Caki2 (cell line): ENCODE measurements at places on chromosomes 7 and 10.

GRCh38 chr7:113247198-113247597 is 128.8 kb upstream of the SMIM30 start:
- DNase-seq: no peak

- no peak for DNase-seq
Measured at GRCh38 chr7:51256209-51256781, 60.3 kb downstream of the COBL start.

- no peak for DNase-seq
Measured at GRCh38 chr10:47421057-47421952, 37.2 kb upstream of the ZNF488 start.

GRCh38 chr7:131655866-131656265 is 99.4 kb upstream of the PODXL start:
- no peak for DNase-seq

- DNase-seq: peak; percentile 48
Measured at GRCh38 chr10:101588879-101589278, 758 bp downstream of the DPCD start.

- no peak for DNase-seq
Measured at GRCh38 chr10:50740293-50740648, 535 bp downstream of the ASAH2B start.

DNA sequence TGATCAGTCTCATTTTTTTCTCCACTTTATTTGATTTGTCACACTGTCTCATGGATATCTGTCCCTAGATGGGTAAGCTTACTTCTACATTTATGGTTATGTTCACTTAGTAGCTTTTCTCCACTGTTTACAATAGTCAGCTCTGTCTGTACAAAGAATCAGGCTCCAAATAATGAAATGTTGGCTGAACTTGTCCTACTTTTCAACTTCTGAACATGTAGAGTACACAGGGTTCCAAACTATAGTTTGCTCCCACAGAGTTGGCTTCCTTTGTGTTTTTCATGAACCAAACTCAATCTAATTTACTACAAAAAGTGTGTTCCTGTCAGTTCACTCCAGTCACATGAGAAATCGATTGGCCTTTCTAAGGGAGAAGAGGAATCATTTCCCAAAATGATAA is 175.0 kb downstream of the CCDC71L start:
- no peak for DNase-seq

DNA sequence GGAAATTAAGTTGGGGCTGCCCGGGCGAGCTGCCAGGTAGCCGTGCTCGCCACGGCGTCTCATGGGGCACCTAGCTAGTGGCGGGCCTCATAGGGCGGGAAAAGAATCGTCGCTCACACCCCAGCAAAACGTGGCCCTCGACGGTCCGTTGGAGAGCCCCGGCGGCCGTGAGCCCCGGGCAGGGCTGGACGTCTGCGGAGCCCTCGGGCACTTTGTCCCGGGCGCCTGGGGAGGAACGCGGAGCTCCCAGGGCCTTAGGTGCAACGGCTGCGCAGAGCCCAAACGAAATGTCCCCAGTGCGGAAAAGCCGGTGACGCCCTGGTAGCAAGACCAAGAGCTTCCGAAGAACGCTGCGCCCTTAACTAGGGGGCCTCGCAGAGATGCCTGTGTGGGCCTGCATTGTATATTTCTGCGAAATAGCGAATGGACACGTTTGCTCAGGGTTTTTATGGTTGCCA is 866 bp upstream of the SFMBT2 start:
- DNase-seq: no peak

DNA sequence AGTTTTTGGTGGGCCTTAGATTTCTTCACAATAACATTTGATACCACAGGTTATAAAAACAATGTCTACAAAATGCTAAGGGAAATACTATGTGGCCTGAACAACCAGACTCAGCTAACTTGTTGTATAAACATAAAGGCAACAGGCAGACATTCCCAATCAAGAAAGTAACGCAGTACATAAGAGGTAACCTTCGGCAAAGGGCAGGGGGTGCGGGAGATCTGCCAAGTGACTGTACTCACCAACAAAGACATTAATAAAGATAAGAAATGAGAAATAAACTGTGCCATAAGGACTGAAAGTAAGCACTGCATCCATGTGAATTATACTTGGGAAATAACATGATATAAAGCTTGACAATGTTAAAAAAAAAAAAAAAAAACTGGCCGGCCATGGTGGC is 15.4 kb downstream of the NSUN6 start:
- no peak for DNase-seq

DNA sequence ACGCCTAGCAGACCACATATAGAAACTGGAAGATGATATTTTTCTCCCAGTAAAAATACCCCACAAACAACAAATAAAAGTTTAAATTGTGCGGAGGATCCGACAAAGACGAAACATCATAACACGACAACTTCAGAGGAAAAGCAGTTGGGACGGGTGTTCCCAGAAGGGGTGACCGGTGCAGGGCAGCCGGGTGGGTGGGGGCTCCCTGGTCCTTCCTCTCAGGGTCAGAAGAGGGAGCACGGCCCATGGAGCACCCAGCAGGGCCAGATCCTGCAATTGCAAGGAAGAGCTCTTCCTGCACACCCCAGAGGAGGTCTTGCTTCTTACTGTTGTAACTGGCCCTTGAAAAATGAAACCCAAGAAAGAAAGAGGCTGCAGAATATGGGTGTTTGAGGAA is 608.5 kb upstream of the MKI67 start:
- DNase-seq: no peak

- peak; percentile 47 for DNase-seq
Measured at GRCh38 chr7:36127075-36127740, 25.8 kb upstream of the EEPD1 start.

DNA sequence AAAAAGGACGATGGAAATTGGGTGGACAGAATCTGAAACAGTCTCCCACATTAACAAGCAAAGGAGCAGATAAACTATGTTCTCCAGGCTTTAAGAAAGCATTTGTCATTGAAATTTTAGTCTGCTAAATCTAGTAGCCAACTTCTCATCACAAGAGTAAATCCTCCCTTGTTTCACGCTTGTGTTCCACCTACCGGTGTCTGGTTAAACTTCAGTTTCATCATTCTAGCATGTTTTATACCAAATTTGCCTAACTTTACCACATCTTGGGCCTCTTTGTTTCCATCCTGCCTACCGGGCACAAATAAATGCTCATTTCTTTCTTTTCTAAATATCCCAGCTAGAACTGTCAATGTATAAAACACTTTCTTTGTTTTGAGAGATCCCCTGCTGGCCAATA is 5.8 kb downstream of the LIPA start:
- DNase-seq: no peak

GRCh38 chr10:122554131-122555036 is 6.2 kb upstream of the DMBT1 start:
- DNase-seq: no peak

- peak; percentile 86 for DNase-seq
Measured at GRCh38 chr10:30002426-30003266, 56.7 kb downstream of the JCAD start.

GRCh38 chr10:52807803-52808202 is 35.2 kb upstream of the MBL2 start:
- no peak for DNase-seq

- no peak for DNase-seq
Measured at GRCh38 chr10:110433740-110434139, 64.0 kb upstream of the DUSP5 start.

GRCh38 chr7:124027236-124027635 is 5.6 kb downstream of the TMEM229A start:
- DNase-seq: no peak

DNA sequence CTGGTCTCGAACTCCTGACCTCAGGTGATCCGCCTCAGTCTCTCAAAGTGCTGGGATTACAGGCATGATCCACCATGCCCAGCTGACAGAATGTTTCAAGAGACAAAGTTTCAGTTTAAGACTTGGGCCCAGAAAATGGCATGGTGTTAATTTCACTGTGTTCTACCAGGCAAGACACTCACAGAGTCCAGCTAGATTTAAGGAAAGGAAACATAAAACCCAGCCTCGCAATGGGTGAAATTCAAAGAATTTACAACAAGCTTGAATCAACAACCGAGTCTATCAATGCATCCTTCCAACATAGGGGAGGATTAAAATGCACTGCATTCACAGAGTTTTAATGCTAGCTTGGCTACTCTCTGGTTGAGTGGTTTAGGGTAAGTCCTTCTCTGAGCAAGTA is 764.0 kb downstream of the XPNPEP1 start:
- no peak for DNase-seq

- DNase-seq: no peak
Measured at GRCh38 chr7:1357601-1358271, 101.5 kb downstream of the MICALL2 start.

DNA sequence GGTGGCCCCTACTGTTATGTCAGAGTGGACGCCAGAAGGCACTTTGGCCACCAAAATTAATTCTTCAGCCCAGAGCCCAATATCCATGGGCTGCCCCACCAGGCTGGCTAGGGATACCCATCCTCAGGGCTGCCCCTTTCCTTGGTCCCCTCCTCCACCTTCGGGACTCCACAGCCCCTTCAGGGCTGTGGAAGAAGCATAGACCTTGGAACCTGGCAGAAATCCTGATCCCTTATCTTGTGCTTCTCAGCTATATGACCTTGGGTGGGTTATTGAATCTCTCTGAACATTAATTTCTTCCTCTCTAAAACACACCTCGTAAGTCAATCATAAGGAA is 499 bp upstream of the TMUB1 start:
- DNase-seq: no peak

DNA sequence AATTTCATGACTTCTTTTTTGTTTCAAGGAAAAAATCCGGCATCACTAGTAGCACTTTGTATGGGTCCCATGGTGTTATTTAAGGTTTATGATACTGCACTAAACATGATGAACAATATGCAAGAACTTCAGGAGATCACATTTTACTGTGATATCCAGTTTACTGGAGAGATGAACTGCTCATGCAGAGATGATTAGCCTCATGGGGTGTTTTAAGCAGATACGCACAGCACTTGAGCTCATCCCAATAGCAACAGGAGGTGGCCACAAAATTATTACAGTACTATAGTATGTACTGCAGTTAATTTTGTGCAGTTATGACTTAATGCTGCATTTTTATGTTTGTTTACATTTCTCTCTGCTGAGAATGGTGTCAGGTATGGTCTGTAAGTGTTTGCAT is 303.7 kb upstream of the PCDH15 start:
- DNase-seq: no peak

- DNase-seq: no peak
Measured at GRCh38 chr7:132176719-132177118, 399.6 kb downstream of the PLXNA4 start.

DNA sequence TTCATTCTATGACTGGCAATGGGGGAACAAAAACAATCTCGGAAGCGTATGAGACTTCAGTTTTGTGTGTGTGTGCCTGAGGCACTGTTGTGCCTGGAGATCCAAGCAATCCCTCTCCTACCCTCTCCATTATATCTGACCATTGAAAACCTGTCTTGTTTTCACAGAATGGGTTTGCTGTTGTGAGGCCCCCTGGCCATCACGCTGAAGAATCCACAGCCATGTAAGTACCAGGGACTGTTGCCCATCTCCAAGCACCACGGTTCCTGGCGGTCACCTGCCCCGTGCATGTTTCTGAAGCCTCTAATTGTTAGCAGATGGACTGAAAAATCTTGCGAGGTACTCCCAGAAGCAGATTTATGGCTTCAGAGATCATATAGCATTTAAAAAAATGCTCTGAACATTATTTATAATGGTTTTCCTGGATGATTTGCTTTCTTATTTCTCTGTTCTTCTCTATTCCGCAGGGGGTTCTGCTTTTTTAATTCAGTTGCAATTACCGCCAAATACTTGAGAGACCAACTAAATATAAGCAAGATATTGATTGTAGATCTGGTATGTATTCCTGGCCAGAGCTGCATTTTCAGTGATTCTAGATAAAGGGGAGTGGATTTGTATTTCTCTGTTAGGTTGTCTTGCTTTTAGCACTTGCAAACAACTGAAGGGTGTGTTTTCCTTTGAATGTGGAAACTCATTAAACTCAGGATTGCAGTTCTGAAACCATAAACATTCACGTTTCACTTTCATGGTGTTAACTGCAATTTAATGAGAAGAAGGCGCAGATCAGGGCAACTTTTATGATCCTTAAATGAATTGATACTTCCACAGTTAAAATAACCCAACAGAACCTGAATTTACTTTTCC is 288.2 kb downstream of the TWIST1 start:
- no peak for DNase-seq

DNA sequence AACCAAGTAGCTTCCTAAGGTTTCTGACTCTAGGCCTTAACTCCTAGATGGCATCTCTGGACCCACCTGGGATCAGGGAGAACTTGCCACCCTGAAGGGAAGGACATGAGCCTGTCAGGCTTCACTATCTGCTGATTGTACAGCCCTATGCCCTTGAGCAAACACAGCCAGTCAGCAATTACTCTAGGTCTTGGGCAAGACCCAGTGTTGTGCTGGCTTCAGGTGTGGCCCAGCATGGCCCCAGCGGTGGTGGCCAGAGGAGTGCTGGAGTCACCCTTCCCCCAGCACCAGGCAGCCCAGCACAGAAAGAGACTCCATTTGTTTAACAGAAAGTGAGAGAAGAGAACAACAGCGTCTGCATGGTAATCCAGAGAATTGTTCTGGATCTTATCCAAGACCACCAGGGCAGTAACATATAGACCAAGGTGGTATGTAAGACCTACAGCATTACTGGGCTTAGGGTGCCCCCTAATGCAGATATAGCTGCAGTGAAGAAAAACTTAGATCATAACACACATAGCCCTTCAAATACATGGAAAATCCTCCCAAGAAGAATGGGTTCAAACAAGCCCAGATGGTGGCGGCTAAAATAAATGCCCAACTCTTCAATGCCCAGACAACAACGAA is 207.7 kb downstream of the MAGI2 start:
- no peak for DNase-seq

DNA sequence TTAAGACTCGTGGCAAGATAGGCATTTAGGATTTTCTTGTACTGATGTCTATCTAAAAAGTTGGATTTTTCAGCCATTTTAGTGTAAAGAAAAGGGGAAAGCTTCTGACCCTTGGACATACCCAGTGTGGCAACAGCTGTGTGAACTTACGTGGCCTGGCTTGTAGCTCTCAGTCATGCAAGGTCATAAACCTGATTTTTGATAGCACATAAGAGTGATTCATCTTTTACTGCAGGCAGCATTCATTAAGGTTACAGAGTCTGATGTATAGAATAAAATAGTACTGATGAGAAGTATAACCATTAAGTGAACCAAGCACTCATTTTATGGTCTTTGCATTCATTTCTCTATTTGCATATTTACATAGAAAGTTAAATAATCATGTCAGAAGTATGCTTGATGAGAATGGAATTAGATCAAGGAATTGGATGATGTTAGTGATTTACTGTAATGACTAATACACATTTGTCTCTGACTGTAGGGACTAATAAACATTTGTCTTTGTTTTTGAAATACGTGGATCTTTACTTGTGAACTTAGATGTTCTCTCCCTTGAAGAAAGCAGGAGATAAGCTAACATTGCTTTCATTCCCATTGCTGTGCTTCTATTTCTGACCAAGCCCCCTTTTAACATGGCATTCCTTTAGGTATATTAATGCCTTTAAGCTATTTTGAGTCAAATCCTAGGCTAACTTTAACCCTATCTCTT is 88.2 kb downstream of the GSDME start:
- no peak for DNase-seq
